GM04503 (cell line): ENCODE measurements at places on chromosomes 11 and 22.

- no peak for DNase-seq
These were observed 152.8 kb upstream of the ZBED5 start for GRCh38 chr11:11010624-11011127.

GRCh38 chr11:76230392-76230791 is 24.1 kb upstream of the WNT11 start:
- DNase-seq, result no peak

- DNase-seq, result no peak
These were observed 14.5 kb upstream of the OR10V1 start for GRCh38 chr11:59728154-59728553.

- no peak for DNase-seq
These were observed 420.6 kb downstream of the BRD1 start for GRCh38 chr22:49406879-49407587.

DNA sequence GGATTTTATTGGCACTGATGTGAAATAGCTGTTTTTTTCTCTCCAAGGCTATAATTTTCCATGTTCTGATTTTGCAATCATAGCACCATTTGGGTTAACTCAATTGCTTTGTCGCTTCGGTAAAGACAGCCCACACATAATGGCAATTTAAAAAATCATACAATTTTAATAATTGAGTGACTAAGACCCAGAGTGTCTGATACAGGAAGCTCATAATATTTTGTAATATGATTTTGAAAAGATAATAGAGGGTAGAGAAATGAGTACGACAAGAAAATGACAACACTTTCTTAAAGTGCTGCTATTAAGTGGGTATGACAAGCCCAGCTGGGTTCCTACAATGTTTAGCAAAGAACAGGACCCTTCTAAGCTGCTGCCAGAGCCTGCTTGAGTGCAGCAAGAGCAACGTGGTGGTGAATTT is 439.1 kb downstream of the METTL15 start:
- no peak for DNase-seq

DNA sequence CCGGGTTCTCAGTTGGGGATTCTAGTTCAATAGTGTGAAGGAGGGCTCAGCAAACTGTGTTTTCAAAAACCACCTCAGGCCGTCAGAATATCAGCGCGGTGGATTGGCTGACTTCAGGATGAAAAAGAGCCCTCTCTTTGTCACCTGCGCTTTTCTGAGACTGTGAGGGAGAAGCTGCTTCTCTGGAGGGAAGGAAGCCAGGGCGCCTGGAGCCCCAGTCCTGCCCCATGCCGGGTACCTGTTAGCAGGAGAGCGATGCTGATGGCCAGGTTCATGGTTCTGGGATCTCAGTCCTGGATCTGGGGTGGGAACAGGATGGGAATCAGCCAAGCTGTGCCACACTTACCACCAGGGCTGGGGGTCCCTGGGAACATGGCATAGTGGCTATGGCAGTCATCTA is 2.3 kb downstream of the THY1 start:
- DNase-seq, result no peak

- no peak for DNase-seq
These were observed 6.8 kb downstream of the TBC1D22A start for GRCh38 chr22:46769191-46769675.

GRCh38 chr11:10590218-10590915 is 21.9 kb upstream of the LYVE1 start:
- no peak for DNase-seq

DNA sequence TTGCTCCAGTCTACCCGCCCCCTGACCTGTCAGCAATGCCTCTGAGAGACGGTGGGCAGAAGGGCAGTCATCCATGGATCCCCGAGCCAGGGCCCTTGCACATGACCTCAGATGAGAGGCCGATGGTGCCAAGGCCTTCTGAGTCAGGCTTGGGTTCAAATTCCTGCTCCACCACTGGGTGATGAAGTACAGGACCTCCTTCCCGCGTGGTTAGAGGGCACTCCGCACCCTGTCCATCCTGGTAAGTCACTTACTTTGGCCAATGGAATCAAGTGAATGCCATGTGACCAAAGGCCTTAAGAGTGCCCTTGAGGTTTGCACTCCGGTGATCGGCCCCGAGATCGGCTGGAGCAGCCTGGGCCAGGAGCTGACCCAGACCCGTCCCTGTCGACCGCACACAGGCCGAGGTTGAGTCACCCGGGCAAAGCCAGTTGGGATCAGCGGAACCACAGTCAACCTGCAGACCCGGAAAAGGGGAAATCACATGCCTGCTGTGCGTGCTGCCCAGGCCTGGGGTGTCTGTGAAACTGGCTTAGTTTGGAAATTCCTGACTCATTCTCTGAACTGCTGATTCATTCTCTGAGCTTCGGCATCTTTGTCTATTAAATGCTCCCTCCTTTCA is 48.9 kb downstream of the RTL6 start:
- peak; percentile 86 for DNase-seq

DNA sequence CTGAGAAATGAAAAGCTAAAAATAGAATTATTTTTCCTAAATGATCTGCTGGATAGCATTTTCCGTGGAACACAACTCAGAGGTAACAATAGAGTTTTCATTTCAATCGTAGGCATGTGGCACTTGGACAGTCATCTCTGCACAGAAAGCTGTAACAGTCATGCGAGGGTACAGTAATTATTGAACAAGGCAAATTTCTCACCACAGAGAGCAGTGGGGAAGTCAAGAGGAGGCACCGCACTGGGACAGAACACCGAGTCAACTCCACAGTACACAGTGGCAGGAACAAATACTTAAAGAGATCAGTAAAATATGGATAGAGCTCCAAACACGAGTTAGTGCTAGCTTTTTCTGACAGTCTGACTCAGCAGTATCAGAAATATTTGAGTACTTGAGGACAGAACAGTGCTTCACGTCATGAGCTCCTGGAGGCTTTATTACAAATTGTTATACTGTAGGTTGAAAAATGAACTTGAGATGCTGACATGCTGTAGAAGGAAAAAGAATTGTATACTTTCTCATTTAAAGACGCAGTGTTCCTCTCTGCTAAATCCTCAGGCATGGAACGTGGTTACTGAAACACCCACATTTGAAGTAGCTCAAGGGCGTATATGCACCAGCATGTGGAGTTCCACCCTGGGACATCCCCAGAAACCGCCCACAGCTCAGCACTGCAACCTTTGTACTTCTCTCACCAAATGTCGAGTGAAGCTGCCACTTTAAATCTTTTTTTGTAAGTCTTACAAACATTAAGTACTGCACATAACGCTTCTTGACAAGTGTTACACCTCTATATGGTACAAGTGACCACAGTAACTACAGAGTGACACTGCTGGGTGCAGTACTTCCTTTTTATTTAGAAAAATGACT is 27.4 kb upstream of the YPEL1 start:
- DNase-seq, result no peak

DNA sequence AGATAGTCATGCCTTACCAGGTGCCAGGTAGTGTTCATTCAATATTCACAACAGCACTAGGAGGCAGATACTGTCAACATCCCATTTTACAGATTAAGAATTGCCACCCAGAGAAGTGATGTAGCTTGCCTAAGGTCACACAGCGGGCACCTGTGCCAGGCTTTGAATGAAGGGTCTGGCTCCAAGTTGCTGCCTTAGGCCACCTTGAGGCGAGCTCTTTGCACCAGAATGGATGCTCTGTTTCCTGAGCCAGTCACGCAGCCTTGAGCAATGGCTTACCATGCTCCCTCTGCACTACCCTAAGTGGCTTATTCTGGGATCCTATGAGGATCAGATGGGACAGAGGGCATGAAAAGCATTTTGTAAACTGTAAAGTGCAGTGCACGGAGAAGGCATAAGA is 25.1 kb upstream of the TIMP3 start:
- DNase-seq, result no peak

DNA sequence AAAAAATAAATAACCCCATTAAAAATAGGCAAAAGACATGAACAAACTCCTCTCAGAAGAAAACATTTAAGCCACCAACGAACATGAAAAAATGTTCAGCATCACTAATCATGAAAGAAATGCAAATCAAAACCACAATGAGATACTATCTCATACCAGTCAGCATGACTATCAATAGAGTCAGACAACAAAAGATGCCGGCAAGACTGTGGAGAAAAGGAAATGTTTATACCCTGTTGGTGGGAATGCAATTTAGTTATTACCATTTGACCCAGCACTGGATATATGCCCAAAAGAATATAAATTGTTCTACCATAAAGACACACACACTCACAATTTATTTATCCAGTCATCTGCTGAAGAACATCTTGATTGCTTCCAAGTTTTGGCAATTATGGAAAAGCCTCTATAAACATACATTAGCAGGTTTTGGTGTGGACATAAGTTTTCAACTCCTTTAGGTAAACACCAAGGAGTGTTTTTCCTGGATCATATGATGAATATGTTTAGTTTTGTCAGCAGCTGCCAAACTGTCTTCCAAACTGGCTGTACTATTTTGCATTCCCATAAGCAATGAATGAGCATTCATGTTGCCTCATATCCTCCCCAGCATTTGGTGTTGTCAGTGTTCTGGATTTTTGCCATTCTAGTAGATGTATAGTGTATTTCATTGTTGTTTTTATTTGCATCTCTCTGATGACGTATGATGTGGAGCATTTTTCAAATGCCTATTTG is 28.0 kb downstream of the OR8D1 start:
- DNase-seq, result peak; percentile 51

GRCh38 chr22:23564276-23564675 is 15.8 kb downstream of the IGLL1 start:
- DNase-seq, result no peak

DNA sequence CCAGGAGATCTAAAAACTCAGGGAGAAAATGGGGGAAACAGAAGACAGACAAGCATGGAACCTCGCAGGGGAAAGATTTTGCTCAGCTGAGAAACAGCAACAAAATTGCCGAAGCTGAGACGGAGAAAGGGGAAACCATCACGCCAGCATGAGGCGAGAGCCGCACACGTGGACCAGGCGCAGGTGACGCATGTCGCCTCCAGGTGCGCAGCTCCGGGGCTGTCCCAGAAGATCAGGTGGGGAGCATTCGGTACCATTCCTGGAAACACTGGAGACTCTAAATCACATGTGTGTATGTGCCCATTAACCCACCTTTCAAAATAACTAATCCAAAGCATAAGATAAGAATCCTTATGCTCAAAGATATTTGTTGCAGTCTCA is 121.7 kb downstream of the BRD1 start:
- DNase-seq, result no peak

GRCh38 chr11:9875862-9876261 is 212.0 kb downstream of the SWAP70 start:
- no peak for DNase-seq

DNA sequence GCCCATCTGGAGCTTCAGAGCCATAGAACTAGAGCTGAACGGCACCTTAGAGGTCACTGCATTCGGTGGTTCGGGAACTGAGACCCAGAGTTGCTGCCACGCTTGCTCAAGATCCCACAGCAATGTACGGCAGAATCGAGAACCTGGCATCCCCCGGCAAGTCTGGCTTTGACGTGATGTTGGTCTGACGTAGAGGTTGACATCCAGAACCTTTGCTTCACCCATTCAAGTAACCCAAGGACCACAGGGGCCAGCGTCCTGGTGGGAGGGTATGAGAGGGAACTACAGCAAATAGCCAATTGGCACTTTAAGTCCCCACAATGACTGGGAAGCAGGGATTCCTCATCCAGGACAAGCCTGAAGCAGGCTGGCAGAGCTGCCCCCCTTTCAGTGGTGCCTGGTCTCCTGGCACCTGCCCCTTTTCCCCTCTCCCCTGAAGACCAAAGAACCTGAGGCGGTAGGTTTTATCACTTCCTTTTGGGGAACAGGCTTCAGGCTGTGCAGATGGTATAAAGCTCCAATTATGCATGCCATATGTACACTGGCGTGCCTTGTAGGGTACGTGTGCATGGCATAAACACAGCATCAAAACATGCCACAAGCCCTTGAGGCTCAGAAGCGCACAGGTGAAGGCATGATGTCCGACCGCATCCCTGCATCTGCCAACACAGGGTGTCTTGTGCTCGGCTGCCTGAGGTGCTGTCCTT is 15.3 kb upstream of the TEF start:
- DNase-seq, result no peak

DNA sequence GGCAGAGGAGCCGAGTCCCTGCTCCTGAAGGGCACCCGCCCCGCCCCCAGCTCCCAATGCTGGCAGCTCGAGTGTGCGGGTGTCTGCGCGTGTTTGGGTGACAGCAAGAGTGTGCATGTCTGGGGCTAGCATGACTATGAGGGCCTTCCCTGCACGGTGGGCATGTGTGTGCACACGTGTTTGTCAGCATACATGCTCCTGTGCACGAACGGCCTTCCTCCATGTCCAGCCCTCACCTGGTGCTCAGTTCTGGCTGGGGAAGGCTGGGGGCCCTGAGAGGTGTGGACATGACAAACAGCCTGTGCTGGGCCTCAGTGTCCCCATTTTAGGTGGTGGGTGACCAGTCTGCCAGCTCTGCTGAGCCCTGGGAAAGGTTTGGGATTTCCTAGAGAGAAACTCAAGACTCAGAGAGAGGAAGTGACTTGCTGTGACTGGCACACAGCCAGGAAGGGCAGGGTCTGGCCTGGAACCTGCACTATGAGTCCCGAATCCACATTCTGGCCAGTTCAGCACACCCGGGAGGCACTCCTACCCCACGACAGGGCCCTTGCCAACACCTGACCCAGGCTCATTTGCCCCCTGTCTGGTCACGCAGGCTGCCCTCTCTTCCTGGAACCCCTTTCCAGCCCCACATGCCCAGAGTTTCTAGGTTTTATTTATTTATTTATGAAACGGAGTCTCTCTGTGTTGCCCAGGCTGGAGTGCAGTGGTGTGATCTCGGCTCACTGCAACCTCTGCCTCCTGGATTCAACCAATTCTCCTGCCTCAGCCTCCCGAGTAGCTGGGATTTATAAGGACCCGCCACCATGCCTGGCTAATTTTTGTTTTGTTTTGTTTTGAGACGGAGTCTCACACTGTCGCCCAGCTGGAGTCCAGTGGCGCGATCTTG is 3.3 kb upstream of the SHISA8 start:
- DNase-seq, result no peak
